ENCODE measurements at places on chromosomes 1 and 21.
A peak's percentile ranks its signal among the peaks of the same experiment; 100 is the strongest.

- no peak for DNase-seq
Observed at GRCh38 chr1:154777781-154778180, 92.3 kb downstream of the KCNN3 start.

DNA sequence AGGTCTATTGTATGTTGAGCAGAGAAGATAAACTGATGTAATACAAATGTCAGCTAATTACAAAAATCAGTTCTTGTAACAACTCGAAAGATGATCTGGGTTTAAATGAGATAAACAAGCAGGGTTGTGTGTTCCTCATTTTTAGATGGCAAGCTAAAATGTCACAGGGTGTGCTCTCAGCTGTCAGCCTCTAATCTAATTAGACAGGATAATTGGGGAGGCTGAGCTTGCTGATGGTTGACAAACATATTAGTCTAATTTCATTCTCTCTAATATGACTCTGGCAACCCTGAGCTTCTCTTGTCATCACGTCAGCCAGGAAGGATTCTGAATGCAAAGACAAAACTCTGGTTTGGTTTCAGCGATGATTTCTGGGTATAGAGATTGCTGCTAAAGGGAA, 335.3 kb upstream of the KAZN start:
- no peak for DNase-seq

DNA sequence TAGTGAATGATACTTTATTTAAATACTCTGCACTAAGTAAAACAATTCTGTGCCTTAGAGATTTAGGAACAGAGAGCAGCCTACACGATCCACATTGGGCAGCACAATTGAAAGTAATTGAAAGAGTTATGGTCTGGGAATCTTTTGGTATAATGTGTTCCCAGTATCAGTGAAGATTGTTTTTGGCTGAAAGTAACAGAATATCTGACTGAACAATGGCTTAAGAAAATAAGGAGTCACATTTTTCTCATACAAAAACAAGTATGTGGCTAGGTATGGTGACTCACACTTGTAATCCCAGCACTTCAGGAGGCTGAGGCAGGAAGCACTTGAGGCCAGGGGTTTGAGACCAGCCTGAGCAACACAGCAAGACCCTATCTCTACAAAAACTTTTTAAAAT, 306.2 kb downstream of the NFIA start:
- no peak for DNase-seq

DNA sequence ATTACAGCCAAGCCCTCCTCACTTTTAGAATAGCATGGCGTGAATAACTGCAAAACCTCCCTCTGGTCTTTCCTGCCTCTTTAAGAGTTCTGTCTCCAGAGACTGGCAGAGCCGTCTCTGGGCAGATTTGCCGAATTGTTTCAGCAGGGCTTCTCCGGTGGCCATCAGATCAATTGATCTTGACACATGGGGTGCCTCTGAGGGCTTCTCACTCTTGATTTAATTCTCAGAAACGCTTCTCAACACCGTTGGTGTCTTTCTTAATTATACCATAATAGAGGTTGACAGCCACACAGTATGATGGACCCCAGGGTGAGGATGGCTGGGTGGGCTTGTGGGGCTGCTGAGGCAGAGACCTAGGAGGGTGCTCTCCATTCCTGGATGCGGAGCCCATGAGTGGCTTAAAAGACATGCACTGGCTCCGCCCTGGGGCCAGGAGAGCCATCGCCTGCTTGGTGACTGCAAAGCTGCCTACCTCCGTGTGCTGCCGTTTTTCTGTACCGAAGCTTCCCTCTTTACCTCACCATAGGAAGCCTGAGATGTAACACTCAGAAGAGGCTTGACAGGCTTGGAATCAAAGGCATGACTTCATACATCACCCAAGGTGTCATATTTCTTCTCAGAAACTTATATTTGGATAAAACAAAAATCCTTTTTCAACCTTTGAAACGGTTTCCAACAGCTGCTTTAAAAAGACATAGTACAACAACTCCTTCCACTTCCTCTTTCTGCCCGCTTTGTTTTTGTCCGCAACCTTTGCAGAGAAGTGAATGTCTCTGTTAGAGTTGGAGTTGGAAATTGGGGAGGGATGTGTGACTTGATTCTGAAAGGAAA, 82.9 kb downstream of the GALNT2 start:
- no peak for DNase-seq

GRCh38 chr21:14092834-14093560, 117.8 kb downstream of the LIPI start:
- no peak for DNase-seq

DNA sequence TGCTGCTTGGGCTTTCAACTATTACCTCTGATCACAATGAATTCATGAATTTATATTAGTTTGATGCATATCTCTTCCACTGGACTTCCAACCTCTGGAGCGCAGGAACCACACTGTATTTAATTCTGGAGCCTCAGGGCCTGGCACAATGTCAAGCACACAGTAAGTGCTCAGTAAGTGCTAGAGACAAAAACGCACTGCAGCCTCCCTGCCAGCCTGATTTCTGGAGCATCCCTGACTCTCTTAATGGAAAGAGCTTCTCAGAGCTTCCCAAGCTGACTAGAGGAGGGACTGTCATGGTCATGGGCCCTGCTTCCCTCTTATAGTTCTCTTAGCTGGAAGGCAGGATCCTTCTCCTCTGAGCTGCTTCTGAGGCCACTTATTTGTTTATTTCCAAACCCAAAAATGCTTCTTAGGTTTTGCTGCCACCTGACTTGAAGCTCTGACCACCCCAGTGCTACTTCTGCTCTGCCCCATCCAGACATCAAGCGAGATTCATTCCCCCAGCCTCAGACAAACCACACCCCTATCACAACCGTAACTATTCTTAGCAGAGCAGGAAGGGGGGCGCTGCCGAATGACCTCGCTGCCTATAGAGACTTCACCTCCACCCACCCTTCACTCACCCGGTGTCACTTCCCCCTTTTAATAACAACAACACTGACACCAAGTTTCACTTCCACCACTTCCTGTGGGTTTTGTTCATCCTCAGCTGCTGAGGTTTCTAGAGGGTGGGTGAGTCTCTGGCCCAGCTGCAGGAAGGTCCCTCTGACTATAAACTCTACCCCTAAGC, 33.6 kb downstream of the NUAK2 start:
- DNase-seq = no peak

DNA sequence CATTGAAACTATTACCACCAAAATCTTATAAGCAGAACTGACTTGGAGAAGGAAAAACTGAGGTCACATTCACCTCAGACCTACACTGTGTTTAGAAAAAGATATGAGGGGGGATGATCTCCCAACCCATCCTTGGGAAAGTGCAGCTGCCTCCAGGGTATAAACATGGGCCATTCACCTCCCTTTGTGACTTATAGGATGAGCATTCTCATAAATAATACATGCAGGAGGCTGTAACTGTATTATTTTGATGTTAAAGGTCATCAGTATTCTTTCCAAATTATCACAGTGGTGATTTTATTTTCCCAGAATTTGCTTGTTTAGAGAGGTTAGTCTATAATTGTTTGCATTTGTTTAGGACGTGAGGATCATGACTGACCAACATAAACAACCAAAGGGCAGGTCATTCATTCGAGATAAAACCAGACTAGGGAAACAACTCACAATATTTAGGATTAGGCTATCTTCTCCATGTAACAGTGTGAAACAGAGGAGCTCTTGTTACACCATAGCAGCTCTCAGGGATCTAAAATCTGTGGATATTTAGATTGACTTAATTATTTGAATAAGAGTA, 109.2 kb upstream of the NR5A2 start:
- DNase-seq = no peak

GRCh38 chr1:31949862-31950261, 11.7 kb upstream of the PTP4A2 start:
- DNase-seq = no peak

- DNase-seq = no peak
Observed at GRCh38 chr1:67824766-67825165, 8.5 kb downstream of the GNG12 start.

DNA sequence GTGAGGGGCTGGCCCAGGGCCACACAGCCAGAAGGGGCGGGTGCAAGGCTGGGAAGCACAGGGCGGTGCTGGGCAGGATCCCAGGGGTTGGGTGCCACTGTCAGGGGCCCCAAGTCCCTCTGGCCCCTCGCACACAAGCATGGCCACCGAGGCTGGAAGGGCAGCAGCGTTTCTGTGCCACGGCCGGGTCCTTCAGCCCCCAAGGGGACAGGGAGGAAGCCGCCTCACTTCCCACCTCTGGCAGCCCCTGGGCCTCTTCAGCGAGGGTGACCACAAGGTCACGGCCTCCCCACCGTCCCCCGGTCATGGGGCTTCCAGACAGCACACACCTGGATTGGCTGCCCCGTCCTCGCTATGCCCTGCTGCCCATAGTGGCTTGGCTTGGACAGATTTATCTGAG, 77.1 kb upstream of the TTC34 start:
- DNase-seq = no peak

GRCh38 chr1:25088946-25089345, 143.4 kb downstream of the SYF2 start:
- no peak for DNase-seq

GRCh38 chr1:226677027-226678020, 61.8 kb downstream of the ITPKB start:
- no peak for DNase-seq

GRCh38 chr1:24071941-24072340, 40.0 kb downstream of the MYOM3 start:
- DNase-seq = no peak

- no peak for DNase-seq
Observed at GRCh38 chr1:160109686-160110085, 5.9 kb upstream of the ATP1A2 start.

- no peak for DNase-seq
Observed at GRCh38 chr21:26005464-26005863, 165.1 kb downstream of the APP start.

DNA sequence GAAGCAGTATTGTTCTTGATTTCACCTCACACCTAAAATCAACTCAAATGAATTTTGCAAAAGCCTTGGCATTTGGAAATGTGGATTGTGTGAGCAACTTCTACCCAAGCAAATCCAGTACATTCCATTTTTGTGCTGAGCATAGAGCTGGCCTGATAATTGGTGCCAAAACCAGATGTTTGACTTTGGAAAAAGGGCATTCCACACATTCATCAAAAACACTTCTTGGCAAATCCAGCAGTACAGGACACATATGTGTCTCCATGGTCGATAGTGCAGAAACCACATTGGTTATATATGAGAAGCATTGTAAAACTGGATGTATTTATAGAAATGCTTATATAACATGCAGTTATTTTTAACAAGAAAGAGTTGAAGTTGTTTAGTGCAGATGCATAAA, 210.4 kb downstream of the KCNK2 start:
- no peak for DNase-seq

- no peak for DNase-seq
Observed at GRCh38 chr1:184197831-184198230, 146.3 kb downstream of the TSEN15 start.

- no peak for DNase-seq
Observed at GRCh38 chr1:167924102-167924501, 10.2 kb upstream of the ADCY10 start.

- DNase-seq = no peak
Observed at GRCh38 chr21:27448960-27449359, 482.1 kb upstream of the ADAMTS5 start.

DNA sequence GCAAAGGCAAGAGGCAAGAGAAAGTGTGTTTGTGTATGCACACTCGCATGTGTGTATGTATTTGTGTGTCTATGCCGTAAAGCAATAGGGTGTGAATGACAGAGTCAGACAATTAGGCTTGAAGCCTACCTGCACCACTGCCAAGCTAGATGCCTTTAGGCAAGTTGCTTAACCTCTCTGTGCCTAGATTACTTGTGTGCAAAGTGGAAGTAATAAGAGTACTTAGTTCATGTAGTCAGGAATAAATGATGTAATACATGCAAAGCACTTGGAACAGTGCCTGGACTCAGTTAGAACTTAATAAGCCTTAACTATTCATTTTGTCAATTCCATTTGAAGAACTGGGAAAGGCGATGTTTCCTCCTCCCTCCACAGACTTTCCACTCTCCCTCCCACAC, 31.7 kb downstream of the LAMB3 start:
- no peak for DNase-seq

GRCh38 chr1:237115035-237115434, 73.1 kb downstream of the RYR2 start:
- DNase-seq = no peak

DNA sequence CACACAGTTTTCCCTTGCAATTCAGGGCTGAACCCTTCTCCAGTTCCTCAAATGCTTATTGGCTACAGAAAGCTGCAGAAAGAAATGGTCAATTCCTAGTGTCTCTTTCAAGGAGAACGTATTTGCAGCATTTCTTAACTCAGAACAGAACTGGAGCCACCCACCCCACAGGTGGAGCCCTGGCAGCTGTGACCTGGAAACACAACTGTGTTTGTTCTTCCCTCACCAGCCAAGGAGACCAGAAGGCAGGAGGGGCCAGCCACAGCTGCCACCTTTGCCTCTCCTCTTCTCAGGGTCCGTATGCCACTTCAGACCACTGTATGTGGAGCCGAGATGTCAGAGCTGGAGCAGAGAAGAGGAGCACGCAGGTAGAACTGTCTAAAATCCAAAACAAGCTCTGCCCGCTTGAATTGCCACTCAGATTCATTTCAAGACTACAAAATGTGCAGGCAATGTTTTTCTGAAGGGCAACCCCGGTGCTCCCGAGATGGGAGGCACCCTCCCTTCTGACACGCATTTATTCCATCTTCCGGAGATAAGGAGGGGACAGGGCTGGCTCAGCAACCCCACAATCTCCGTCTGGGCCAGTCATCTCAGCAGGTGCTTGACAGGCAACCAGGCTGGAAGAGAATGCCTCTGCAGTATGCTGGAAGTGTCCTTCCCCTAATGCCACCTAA, 16.7 kb downstream of the CD247 start:
- no peak for DNase-seq

DNA sequence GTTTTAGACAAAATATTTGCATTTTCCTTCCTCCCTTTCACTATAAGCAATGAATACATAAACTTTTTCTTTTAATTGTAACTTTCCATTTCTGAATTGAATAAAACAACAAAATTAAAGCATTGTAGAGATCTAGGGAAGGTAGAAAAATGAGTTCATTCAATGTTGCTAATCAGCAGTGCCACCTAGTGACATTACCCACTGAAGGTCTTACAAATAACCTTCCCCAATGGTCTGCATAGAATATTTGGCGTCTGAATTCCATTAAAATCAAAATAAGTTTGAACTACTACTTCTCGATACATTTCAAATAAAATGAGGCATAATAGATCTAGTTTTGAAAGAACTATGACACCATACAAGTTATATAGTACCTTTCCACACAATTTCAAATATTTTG, 19.6 kb downstream of the FH start:
- peak; percentile 7 for DNase-seq

DNA sequence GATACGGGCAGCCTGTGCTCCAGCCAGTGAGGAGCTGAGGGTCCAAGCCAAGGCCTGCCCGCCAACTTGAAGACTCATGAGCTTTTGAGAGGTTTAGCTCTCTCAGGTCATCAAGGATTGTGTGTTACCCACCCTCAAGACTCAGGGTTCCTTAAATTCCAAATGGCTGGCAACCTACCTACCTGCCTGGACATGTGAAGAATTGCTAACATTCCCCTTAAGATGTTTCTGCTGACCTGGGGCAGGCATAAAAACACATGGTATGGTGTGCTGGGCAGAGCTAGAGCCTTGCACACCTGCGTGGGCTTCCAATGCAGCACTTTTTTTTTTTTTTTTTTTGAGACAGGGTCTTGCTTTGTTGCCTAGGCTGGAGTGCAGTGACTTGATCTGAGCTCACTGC, 17.2 kb downstream of the PARP1 start:
- DNase-seq = no peak

Measured in HAP-1 (cell line).